ENCODE measurements at places on chromosomes 2 and 18.

- no peak for DNase-seq
Observed at GRCh38 chr2:120678926-120679325, 56.7 kb upstream of the GLI2 start.

DNA sequence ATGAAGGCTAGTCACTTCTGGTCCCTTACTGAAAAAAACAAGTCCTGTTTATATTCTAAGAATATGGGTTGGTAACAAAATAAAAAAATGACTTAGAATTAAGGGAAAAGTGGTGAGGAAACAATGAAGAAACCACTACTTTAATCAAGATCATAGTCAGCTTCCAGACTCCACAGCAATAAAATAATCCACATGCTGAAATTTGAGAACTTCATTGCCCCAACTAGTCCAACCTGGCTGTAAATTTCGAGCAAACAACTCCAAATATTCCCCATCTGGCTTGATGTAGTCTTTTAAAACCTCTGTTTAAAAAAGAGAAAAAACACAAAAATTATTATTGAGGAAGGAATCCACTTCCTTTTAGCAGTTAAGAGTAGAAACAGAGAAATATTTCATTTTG, 32.5 kb downstream of the METTL4 start:
- DNase-seq = peak; percentile 3

DNA sequence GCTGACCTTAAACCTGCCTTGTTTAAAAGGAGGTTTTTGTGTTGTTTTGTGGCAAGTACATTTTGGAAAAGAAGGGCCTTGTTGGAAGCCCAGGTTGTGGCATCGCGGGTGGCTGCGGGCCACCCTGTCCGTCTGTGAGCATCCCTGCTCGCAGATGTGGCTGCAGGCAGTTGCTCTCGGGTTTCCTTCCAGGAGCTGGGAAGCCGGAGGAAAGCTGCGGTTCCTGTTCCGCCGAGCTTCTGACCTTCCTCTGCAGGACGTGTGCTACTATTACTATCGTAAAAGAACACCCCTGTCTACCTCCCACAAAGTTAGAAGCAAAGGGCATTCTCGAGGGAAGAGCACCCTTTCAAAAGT, 766 bp downstream of the MFF start:
- DNase-seq = no peak

- DNase-seq = no peak
Observed at GRCh38 chr18:76889091-76889699, 66.8 kb downstream of the ZNF236 start.

DNA sequence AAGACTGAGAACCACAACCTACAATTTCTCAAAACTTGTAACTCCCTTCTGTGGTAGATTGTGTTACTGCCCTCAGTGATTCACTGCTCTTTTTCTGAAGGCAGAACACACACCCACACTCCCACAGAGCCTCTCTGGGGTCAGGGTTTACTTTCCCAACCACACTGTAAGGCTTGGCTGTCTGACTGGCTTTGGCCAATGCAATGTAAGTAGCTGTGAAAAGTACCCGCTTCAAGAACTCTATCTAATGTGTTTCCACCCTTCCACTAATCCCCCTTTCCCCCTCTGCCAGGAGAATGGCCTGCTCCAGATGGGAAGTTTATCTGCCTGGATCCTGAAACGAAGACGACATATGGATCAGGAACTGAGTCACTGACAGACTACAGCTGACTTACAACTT, 222.7 kb downstream of the CDH2 start:
- no peak for DNase-seq

DNA sequence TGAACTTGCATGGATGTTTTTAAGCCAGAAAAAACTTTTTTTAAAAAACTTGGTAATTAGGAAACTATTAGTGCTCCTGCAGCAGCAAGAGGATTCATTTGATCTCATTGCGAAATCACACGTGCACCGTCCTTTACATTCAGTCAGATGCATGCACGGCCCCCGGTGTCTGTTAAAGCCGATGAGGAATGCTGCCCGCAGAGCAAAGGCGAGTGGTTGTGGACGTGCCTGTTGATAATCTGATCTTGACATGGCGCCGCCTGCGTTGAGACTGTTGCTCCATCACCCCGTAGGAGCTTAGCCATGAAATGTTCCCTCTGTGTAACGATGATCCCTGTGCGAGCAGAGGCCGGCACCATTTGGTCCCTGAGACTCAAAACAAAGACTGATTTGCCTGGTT, 300.0 kb downstream of the GBX2 start:
- no peak for DNase-seq

GRCh38 chr2:198017068-198017467, 212.7 kb downstream of the PLCL1 start:
- no peak for DNase-seq

DNA sequence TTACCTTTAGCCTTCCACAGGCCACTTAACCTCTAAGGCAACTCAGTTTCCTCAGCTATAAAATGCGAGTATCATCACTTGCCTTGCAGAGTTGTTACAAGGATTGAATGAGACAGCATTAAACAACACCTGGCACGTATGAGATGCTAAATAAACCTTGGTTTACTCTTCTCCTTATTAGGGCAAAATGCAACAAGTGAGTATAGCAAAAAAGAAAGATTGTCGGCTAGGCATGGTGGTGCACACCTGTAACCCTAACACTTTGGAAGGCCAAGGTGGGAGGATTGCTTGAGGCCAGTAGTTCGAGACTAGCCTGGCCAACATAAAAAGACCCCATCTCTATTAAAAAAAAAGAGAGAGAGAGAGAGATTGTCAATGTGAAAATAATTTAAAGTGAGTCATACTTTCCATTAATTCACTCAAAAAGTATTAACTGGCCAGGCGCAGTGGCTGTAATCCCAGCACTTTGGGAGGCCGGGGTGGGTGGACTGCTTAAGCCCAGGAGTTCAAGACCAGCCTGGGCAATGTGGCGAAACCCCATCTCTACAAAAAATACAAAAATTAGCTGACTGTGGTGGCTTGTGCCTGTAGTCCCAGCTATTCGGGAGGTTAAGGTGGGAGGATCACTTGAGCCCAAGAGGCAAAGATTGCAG, 8.0 kb downstream of the ATAD2B start:
- DNase-seq = no peak

DNA sequence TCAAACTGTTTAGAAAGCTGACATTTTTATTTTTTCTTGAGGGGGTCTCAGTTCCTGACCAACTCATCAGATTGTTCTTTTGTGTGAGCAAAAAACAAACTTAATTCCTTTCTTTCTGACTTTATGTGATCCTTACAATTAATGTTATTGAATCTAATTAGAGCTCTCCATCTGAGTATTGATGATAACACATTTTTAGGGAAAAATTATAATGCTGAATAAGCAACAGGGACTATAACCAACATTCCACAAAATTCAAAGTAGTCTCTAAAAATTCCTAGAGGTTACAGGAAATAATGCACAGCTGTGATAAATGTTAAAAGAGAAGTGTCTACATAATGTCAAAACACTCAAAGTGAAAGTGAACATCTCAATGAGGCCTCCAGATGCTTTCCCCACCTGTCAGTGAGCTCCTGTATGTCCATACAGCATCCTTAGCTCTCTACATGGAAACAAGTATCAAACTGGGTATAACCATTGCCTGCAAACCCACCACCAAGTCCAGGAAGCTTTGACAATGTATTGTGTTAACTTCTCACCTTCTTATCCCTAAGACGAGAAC, 786.0 kb upstream of the SLC39A10 start:
- DNase-seq = no peak

DNA sequence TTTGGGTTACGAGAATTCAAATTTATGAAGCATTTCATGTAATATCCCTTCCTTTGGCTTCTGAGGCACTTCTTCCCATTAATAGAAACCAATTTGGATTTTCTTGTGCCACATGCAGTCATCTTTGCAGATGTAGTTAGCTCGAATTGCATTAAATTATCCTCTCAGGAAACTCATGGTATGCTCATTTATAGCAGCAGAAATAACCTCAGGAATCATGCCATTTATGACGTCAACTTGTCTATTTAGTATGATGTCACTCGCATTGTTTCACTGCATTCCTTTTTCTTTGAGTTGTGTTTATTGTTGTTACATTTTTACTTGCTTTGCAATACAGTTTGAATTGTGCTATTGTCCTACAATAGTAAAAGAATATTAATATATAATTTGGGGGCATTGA, 163.8 kb downstream of the RBM43 start:
- DNase-seq = no peak

- no peak for DNase-seq
Observed at GRCh38 chr2:215793747-215794595, 219.4 kb downstream of the MREG start.

DNA sequence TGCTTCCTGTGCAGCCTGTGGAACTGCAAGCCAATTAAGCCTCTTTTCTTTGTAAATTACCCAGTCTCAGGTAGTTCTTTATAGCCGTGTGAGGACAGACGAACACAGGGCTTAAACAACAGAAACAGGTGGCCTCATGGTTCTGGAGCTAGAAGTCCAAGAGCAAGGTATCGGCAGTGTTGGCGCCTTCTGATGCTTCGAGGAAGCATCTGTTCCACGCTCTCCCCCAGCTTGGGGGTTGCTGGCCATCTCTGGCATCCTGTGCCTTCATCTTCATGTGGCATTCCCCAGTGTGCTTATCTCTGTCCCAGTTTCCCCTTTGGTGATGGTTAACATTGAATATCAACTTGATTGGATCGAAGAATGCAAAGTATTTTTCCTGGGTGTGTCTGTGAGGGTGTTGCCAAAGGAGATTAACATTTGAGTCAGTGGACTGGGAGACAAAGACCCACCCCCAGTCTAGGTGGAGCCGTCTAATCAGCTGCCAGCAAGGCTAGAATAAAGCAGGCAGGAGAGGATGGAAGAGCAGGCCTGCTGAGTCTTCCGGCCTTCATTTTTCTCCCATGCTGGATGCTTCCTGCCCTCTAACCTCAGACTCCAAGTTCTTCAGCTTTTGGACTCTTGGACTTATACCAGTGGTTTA, 287.6 kb downstream of the PHLPP1 start:
- no peak for DNase-seq

DNA sequence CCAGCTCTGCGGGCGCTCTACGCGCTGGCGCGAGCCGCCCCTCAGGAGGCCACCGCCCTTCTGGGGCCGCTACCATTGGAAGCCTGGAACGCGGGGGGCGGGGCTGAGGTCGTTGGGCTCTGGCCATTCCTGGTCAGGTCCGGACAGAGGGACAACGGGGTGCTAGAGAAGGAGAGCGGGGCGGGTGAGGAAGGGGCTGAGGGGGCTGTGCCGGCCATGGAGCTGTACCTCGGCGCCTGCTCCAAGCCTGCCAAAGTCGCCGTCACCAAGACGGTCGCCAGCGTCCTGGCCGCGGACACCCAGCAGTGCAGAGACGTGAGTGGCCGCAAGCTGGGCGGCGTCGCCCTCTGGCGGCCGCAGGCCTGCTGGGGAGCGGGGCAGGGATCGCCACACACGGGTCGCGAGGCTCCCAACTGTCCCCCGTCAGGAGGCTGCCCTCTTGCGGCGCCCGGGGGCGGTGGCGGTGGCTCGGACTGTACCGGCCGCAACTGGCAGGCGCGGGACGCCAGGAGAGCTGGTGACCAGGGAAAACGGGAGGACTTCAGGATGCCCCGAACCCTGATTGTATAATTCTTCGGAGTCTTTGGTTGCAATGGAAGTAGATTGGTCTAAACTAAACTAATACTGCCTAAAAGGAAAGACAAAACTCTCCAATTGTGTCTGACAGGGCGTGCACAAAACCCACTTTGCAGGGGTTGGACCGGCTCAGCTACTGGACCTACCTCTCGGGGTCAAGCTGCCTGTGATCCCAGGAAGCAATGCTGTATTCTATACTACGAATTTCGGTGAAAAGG, at the start of gene FSIP2:
Gene FSIP2 (plus strand): TSS at position 126 of the 794 bp plus-strand sequence. CDS start 91 bp downstream, at position 217.
- no peak for DNase-seq

DNA sequence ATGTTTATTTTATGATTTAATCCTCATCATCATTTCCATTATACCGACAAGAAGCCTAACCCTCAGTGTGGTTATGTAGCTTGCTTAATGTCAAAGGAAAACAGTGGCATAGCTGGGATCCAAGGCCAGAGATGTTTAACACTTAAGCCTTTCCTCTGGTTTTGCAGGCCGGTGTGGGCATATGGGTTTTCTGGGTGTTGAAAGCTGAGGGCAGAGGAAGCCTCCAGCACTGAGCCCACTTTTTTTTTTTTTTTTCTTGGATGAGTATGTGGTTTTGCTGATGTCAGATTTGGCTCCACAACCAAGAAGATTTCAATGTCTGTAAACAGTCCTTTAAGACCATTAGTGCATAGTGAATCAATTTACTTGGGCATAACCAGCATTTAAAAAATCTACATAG, 41.3 kb downstream of the LHCGR start:
- no peak for DNase-seq

GRCh38 chr2:46561731-46562450, 82.5 kb downstream of the TMEM247 start:
- no peak for DNase-seq

- no peak for DNase-seq
Observed at GRCh38 chr18:54187372-54187771, 37.1 kb downstream of the MBD2 start.

- DNase-seq = no peak
Observed at GRCh38 chr2:182866095-182866460, 359 bp downstream of the FRZB start.

- DNase-seq = no peak
Observed at GRCh38 chr2:60560734-60561644, 7.5 kb upstream of the BCL11A start.

- DNase-seq = no peak
Observed at GRCh38 chr18:48033790-48034650, 103.6 kb upstream of the SMAD2 start.

- DNase-seq = no peak
Observed at GRCh38 chr18:43882358-43883055, 605.2 kb upstream of the SYT4 start.

DNA sequence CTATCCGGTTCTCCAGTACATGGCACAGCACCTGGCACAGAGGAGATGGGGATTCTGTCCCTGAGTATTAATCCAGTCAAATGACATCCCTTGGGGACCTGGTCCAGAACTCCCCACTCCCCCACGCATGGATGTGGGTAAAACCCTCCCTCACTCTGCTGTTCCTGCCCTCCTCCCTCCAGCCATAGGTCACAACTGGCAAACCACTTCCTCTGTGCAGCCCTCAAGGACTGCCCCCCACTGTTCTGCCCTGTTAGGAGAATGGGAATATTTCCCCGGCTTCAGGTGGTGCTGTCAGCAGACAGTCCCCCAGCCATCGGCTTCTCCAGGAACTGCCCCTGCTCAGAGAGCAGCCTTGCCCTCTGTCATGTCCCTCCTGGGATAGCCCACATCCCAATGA, 1.5 kb upstream of the TFCP2L1 start:
- no peak for DNase-seq

DNA sequence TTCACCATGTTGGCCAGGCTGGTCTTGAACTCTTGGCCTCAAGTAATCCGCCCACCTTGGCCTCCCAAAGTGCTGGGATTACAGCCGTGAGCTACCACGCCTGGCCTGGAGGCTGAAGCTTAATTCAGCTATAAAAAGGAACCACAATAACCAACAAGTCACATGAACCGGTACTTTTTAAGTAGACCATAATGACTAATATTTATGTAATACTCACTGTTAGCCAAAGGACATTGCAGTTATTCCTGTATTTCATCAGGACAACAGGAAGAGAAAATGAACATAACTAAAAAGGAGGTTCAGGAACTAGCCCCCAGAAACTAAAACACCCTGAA, 49.0 kb upstream of the TMEM87B start:
- no peak for DNase-seq

- no peak for DNase-seq
Observed at GRCh38 chr2:133972786-133973185, 281.1 kb upstream of the MGAT5 start.

Data from NCI-H1105 treated with DMSO at 0.1 percent for 48 hours (cell line).